ENCODE measurements at places on chromosomes 13 and 19.

- no peak for DNase-seq
These were observed 12.9 kb downstream of the RANBP3 start for GRCh38 chr19:5964816-5965565.

DNA sequence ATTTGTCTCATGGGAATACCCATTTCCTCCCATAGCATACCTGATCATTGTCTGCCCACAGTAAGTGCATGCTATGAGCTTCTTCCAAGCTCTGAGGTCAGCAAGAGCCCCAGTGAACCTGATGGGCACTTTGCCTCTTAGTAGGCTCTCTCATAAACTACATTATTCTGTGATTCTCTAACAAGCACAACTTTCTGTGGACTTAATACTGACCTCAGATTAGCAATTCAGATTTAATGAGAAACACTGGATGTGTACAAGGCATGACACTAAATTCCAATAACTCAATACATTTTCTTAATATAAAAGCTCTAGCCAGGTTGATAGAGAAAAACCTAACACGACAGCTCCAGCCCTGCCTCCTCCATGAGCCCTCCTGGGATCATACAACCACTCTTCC, 23.3 kb upstream of the STARD13 start:
- DNase-seq = no peak

- DNase-seq = no peak
These were observed 9.0 kb downstream of the TNFSF14 start for GRCh38 chr19:6660930-6661329.

DNA sequence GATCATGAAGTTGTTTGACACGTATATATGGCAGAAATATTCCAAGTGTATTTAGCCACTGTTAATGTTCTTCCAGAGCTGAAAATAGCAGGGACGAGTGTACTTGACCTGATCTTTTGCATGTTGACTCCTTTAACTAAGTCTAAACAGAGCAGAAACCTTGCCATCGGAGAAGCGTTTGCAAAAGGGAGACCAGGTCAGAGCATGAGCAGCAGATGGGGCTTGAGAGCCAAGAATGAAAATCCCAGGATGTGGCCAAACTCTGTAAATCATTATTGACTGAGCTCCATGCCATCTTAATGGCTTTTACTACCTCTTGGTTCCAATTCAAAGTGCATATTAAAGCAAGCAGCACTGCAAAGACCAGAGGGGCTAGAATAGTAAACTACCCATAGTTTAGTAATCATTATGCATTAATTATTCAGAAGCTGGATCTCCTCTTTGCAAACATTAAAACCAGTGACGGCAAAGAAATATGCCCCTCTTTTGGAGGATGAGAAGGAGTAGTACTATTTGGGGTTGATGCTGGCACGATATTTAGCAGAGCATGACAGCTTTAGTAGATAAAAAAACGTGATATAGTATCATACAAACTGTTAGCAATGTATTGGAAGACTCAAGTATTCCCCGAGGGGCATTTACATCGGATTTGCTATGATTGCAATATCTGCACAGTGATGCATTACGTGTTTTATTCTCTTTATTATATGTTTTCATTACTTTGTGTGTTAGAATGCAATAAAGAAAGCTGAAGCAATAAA, 55.7 kb downstream of the FAM216B start:
- no peak for DNase-seq

- peak; percentile 71 for DNase-seq
These were observed 8.1 kb downstream of the PTGIR start for GRCh38 chr19:46616631-46617322.

GRCh38 chr19:14410091-14411051, 8.8 kb downstream of the DDX39A start:
- no peak for DNase-seq

DNA sequence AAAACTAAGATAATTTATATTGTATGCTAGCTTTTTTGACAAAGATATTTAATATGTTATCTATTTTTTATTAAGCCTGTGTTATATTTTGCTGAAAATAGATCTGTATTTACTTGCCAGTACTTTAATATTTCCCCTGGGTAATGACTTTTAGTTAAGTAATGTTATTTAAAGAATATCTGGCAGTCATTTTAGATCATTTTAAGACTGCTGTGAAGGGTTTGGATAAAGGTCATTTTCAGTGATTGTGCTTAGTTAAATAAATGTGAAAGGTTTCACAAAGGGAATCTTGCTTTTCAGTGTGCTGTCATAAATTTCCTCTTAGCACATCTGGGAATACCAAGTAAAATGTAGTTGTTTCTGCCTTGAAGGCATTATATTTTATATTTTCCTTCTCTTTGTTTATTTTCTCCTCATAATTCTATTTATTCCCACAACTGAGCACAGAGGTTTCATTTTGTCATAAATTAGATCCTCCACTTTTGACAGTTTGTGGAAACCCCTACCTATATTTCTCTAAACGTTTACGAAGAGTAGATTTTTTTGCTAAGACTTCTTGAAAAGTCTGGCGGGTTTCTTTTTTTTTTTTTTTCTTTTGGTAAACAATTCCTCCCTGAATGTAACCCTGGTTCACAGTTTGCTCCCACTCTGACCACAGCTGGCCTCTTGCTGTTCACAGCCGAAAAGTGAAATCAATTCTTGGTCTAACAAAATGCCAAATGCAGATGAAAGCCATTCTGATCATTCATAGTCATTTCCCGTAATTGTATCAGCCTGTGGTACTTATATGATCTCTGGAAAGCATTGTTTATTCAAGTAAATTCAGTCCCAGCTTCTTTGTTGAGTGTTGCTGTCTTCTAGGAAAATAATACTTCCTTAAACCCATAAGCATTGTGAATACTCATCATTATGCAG, 87.8 kb downstream of the MAB21L1 start:
- DNase-seq = peak; percentile 2

DNA sequence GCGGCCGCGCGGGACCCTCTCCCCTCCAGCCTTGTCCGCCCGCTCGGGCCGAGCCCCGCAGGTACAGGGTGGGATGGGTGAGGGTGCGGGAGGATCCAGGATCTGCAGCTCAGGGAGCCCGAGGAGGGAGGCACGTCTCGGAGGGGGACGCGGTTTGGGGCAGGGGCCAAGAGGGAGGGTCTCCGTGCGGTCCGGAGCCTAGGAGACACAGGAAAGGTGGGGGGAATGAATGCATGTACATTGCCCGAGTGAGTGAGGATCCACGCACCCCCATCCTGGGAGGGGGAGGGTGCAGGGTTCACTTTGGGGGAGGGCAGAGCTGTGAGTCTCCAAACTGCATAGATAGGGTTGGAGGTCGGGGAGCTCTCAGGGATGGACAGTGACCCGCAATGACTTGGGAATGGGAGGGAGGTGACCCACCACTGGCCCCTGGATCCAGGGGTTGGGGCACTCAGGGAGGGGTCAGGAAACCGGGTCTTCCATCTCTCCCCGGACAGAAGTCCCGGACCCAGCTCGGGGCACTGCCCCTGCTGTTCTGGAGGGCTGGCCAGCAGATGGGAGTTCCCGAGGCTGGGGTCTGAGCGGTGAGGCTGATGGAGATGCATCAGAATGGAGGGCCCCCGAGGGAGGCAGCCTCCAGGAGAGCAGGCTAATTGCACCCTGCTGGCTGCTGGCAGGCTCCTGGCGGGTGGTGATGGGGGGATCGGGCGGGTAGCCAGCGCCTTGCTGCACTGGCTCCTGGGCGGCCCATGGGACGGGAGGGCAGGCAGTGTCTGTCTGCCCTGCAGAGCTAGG, 547 bp downstream of the KCNN1 start:
- DNase-seq = no peak
